ENCODE measurements at places on chromosomes 1 and 21.

DNA sequence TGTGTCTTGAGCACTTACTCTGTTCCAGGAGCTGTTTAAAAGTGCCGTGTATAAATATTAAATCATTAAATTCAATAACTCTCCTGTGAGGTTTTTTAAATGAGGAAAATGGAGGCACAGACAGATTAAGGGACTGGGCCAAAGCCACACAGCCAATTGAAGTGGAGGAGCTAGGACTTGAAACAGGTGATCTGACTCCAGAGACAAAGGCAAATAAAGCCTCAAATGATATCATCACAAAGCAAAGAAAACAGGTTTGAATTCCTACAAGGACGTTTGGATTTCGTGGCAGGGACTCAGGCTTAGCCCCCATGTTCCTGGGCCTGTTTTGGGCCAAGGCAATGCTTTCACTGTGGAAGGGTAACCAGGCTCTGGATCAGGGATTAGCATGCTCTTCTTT lies 45.2 kb upstream of the DMBX1 start:
- DNase-seq, result no peak

DNA sequence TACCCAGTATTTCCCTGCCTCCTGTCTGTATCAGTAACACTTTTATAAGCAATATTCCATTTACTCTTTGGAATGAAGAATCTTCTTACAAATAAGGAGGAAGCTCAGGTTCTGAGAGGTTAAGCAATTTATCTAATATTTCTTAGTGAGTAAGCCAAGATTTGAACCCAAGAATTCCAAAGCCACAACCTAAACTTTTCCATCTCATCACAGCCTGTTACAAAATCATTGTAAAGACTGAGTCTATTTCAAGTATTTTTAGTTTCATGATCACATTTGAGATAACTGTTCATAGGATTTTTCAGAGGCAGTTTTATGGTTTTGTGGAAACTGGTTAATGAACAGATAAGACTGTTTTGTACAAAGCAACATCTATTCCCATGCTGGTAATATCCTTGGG lies 29.8 kb upstream of the HHAT start:
- no peak for DNase-seq

DNA sequence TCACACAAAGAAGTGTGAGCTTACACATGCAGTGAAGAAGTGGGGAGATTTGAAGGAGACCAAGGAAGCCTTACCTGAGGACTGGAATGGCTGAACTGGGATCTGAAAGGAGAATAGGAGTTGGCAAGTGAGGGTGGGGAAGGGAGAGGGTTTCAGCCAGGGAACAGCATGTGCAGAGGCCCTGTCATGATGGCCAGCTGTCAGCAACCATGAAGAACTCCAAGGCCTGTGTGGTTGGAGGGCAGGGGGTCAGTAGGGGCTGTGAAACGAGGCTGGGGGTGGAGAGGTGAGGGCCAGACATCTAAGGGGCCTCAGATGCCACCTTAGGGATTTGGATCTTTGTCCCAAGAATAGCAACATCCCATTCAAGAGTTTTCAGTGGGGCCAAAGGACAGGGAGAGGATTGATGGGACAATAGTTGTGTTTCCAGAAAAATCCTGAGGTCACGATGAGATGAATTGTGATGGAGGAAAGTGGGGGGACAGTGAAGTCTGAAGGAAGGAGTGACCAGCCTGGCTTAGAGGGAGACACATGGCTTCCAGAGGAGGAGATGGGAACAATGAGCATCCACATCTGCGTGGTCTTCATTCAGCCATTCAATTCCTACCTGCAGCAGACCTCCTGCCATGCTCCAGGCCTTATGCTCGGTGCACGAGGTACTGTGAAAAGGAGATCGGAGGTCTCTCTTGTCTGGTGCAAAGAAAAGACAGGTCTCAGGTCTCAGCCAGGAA lies 187.6 kb downstream of the MATN1 start:
- no peak for DNase-seq

- DNase-seq, result no peak
Observed at GRCh38 chr1:89907727-89908212, 86.9 kb downstream of the LRRC8D start.

GRCh38 chr1:230824551-230824918 lies 43.8 kb downstream of the C1orf198 start:
- DNase-seq, result no peak

DNA sequence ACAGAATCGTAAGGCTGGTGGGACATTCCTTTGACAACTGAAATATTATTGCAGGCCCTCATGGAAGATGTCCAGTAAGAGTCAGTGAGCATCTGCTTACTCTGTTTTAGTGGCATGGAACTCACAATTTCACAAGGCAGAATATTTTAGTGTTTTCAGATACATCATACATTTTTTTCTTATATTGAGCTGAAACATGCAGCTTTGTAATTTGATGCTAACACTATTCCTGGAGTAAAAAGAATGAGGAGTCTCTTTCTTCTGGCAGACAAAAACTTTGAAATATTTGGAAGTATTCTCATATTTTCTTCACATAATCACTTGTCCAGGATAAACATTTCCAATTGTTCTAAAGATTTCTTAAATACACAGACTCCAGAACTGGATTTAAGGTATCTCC lies 17.7 kb downstream of the CLDN17 start:
- no peak for DNase-seq

GRCh38 chr1:154833841-154834240 lies 36.2 kb downstream of the KCNN3 start:
- no peak for DNase-seq

GRCh38 chr1:206823727-206824126 lies 41.7 kb upstream of the IL20 start:
- DNase-seq, result no peak

DNA sequence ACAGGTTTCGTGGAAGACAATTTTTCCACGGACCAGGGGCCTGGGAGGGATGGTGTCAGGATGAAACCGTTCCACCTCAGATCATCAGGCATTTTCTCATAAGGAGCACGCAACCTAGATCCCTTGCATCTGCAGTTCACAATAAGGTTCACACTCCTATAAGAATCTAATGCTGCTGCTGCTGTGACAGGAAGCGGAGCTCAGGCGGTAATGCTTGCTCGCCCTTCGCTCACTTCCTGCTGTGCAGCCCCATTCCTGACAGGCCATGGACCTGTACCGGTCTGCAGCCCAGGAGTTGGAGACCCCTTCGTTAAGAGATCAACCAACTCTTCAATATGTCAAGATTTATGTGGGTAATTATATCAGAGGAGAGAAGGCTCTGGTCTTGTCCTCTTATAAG lies 3.3 kb upstream of the DHX9 start:
- DNase-seq, result no peak

DNA sequence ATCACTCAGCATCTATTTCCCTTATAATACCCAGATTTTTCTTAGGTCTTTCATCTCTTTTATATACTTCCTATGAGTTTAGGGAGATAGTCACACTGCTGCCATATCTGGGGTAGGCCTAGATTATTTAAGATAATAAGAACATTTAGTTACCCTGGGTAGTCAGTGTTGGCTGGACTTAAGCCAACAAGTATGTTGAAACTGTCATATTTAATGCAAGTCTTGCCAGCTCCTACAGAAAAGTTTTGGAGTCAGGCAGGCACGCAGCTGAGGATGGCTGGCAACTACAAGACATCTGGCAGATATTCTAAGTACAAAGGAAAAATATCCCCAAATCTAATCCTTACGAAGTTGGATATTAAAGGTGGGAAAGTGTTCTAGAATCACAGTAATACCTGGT lies 19.2 kb upstream of the DEPDC1 start:
- no peak for DNase-seq

DNA sequence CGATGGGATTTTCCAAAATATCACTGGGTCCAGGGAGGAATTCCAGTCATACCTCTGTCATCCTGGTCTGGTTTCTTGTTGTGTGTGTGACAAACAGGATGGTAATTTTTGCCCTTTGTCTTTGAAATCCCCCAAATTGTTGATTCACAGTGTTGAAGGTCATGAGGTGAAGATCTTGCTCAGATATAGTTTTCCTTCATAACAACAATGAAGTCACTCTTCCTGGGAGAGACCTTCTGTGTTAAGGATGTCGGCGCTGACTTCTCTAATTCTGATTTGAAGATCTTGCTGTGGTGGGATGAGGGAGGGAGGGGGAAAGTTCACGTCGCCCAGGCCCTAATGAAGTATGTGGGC lies 32.2 kb upstream of the MPZL1 start:
- no peak for DNase-seq

GRCh38 chr1:19800076-19800804 lies 524 bp upstream of the TMCO4 start:
- DNase-seq, result peak; percentile 39

DNA sequence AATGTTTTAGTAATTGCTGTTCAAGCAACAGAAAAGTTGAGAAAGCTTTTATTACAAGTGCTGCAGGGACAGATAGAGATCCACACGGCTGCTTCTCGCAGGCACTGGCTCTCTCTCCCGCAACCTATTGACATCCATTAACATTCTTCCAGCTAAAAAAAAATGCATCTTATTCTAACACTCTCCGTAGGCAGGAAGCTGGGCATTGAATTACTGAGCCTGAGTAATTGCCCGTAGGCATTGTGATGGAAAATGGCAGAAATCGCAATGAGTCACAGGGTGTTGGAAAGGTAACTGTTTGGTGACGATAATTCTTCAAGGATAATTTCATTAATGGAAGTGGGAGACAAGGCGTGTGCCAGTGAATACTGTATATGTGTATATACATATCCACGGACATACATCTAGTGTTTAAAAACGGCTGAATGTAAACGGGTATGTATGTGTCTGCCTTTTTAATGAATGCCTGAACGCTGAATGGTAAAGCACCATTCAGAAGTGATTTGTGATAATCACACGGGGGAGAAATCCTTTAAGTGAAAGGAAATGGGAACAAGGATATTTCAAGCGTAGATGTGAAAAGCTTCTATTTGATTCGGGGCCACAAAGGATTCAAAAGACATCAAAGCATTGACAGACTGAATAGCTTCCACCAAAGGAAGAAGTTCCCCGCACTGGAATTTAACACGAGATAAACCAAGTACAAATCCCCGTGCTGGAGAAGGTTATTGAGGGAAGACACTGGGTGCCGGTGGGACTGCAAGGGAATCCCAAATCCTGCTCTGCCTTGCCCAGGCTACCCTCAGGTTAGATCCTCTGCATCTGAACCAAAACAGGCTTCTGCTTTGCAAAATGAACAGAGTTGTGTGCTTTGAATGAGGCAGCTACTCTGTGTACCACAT lies 567.2 kb downstream of the NPHP4 start:
- DNase-seq, result no peak

GRCh38 chr1:109267743-109268300 lies 15.1 kb downstream of the PSRC1 start:
- DNase-seq, result no peak

DNA sequence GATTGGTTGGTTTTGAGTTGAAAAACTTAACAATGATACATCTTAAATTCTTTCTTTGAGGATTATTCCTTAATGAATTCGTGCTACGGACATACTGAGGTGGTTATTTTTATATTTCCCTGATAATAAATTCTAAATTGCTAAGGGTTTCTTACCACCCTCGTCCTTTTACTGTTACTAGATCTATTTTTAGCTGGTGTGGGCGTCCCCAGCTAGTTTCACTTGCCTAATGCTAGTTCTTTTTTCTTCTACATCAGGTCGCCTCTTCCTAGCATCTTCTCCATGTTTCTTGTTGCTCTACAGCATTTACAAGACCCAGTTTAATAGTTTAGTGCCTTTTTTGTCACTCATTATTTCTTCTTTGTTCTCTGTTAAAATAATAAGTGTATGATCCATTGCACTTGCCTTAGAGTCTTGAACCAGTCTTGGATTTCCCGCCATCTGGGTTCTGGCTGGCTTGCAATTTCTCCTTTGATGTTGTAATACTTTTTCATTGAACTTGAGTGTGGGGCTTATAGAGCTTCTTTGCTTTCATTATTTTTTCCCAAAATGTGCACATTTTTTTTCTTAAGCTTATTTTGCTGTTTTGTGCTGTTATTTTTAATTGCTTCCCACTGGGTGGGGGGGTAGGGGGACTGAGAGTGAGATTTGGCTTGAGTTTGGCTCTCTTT lies 677 bp upstream of the HSD11B1 start:
- DNase-seq, result no peak

- no peak for DNase-seq
Observed at GRCh38 chr1:50841791-50842387, 118.2 kb downstream of the FAF1 start.

GRCh38 chr1:8598060-8598724 lies 219.2 kb downstream of the RERE start:
- no peak for DNase-seq

DNA sequence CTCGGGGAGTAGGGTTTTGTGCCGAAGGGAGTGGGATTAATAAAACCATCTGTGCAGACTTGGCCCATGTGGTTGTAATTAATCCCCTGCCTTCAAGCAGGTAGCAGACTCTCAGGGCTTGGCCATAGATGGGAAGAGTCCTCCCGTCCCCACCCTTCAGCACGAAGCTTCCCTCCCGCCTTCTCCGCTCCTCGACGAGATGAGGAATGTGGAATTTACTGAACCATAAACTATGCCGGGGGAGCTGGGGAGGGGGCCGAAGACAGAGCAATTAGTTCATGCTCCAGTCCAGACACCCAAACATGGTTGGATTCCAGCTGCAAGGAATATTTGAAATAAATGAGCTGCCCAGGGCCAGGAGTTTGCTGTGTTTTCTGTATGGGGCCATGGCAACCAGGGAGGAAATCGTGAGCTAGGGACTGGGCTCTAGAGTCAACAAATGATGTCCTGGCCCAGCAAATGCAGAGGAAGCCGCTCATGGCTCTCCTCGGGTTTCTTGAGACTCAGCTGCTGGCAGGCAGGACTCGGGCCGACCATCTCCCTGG lies 78.8 kb downstream of the SPSB1 start:
- no peak for DNase-seq

GRCh38 chr1:236733653-236734052 lies 47.4 kb downstream of the ACTN2 start:
- DNase-seq, result no peak

DNA sequence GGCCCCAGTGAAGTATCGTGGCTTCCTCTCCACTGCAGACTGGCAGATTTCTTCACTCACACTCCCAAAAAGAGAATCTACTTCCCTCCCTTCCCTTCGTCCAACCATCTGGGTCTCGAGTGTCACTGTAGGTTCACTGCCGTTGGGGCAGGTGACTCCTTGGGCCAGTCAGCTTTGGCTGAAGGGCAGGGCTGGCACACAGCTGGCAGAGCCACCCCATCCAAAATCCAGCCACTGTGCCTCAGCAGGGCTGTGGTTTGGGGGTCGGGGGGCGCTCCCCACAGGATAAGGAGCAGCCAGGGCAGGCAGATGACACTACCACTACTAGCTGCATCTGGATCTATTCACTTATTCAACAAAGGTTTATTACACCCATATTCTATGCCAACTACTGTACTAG lies 9.8 kb downstream of the PINK1 start:
- DNase-seq, result no peak

DNA sequence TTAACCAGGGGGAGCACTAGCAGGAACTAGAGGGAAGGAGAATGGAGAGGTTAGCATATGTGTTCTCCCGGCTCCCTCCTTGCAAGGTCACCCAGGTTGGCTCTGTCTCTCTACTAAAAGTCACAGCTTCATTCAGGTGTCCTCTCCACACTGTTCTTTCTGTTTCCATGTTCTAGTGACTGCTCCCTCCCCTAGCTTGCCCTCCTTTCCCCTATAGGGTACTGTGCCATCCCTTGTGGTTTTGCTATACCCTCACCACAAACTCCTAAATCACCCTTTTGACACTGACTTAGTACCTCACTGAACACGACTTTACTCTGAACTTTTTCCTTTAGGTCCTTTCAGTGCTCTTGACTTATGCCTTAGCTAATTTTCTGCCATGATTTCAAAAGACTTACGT lies 389.3 kb downstream of the ST6GALNAC3 start:
- no peak for DNase-seq
